ENCODE measurements at places on chromosomes 1 and 21.
A peak's percentile ranks its signal among the peaks of the same experiment; 100 is the strongest.

DNA sequence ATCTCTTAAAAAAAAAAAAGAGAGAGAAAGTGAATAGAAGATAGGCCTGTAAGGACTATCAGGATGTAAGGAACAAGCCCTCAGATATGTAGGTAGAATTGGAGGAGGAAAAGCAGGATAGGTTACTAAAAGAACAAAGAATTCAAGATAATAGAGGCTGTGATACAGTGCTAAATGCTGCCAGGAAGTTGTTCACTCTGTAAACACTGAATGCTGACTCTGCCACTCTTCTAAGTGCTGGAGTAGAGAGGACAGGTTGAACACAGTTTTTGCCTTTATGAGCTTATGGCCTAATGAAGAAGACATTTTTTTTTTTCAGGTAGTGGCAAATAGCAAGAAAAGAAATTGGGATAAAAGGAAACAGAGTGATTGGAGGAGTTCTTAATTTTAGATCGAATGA, 90.6 kb upstream of the ZNF678 start:
- DNase-seq = no peak

- no peak for DNase-seq
These were observed 131.1 kb downstream of the NFIA start for GRCh38 chr1:61213245-61214011.

DNA sequence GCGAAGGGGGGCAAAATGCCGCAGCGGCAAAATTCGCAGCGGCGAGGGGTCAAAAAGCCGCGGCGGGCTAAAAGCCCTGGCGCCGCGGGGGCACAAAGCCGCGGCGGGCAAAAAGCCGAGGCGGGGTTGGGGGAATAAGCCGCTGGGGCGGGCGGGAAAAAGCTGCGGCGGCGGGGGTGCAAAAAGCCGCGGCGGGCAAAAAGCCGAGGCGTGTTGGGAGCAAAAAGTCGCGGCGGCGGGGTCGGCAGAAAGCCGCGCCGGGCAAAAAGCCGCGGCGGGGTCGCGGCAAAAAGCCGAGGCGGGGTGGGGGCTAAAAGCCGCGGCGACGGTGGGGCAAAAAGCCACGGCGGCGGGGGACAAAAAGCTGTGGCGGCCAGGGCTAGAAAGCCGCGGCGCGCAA, 3902.5 kb downstream of the SRGAP2C start:
- no peak for DNase-seq

DNA sequence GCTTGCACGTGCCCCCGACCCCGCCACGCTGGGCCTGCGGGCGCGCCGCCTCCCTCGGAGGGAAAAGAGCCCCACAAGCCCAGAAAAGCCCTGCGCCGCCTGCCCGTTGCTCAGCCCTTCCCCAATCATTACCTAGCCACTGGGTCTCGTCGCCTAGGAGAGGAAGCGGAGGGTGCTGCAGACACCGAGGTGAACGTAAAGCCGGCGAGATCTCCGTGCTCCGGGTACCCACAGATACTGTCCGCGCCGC, at the start of gene ENO1:
Gene ENO1, minus strand, starts transcription at position 239 of the 250 bp plus-strand sequence. CDS start 3,778 bp downstream, outside the sequence.
- DNase-seq = no peak

DNA sequence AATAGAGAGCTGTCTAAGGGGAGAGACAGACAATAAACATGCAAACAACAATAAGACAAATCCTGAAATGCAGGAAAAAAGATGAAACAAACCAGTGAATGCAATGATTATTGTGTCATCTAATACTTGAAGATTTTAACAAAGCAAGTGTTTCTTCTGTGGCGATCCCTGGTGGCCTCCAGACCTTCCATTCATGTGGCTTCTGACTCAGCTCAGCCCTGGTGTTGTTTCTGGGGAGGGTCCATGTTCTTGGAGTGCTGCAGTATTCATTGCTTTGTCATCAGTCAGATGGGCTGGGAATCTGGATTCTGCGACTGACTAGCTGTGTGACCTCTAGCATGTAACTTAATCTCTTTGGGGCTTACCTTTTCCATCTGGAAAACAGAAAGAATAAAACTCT, 1.5 kb upstream of the C2CD4D start:
- DNase-seq = peak; percentile 77

GRCh38 chr21:30227633-30228404, 11.9 kb upstream of the CLDN8 start:
- peak; percentile 95 for DNase-seq

DNA sequence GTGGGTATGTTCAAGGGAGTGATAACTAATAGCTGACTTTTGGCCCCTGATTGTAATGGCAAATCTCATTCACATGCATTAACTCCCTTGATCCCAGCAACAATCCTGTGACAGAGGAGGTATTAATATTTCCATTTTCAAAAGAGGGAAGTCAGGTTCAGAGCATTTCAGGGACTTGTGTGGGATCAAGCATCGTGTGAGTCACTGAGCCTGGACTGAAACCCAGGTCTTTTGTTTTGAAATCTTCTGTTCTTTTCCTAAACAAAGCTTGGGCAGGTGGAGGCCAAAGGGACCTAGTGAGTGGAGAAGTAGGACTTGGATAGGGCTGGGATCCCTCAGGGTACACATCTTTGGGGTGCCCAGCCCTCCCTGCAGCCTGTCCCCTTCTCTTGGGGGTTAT, 37.9 kb downstream of the ETNK2 start:
- no peak for DNase-seq

GRCh38 chr1:201181726-201182125, 8.9 kb upstream of the IGFN1 start:
- DNase-seq = no peak

GRCh38 chr1:11339346-11340232, 66.6 kb downstream of the UBIAD1 start:
- DNase-seq = no peak

GRCh38 chr1:231803353-231803752, 176.8 kb downstream of the DISC1 start:
- no peak for DNase-seq

DNA sequence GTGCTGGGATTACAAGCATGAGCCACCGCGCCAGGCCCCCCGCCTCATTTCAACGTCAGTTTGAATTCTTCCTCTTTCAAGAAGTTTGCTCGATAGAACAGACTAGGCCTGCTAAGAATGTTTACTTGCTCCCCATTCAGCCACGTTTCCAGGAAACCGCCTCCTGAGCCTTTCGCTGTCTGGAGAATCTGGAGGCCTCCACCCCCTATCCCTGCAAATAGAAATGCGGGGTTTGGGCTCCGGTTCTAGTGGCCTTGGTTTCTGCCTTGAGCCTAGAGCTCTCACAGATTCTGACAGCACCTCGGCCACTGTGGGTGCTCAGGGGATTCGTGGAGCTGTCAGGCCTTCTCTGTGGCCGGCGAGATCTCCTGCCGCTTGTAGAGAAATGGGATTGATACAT, 84.3 kb downstream of the UBIAD1 start:
- DNase-seq = no peak

DNA sequence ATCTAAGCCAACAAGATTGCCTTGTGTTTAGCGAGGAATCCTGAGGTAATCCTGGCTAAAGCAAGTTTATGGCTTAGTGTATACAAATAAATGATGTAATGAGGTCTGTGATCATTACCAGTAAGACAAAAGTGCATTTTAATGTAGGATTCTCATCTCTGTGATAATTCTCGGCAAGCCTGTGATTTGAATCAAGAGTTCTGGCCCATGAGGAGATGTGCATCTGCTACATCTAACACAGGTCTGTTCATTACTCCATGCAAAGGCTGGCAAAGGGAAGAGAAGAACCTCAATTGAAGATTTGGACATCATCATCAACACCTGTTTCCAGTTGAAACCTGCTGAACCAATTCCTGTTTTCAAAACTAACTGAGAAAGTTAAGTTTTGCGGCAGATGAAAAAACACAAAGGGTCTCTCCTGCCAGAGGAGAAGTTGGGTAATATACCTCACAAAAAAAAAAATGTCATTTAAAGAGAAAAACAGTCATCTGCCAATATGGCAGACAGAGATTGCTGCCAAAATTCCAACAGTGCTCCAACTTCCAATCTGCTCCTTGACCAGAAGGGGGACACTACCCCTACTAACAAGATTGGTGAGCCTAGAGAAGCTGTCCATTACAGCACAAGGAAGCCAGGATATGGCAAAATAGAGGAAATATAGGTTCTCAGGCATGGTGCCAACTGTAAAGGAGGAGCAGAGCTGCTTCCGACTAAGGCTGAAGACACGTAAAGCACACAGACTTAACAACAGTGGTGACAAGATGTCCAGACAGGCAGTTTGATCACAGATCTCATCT, 453.7 kb downstream of the TTLL7 start:
- DNase-seq = no peak

DNA sequence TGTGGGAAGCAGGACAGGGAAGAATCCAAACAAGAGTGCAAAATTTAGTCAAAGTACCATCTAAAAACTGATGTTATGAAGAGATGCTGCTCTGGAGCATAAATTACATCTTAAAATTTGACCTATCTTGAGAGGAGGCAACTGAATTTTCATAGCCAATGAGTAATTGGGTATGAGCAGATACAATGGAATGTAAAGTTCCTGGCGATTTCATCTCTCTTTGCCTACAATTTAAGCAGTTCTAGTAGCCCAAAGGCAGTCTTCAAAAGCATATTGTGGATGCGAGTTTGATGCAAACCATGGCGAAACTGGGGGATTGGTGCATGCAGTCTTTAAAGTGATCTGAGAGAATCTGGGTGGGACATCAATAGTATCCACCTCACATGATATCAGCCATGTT, 1265.9 kb downstream of the BRINP3 start:
- peak; percentile 46 for DNase-seq

DNA sequence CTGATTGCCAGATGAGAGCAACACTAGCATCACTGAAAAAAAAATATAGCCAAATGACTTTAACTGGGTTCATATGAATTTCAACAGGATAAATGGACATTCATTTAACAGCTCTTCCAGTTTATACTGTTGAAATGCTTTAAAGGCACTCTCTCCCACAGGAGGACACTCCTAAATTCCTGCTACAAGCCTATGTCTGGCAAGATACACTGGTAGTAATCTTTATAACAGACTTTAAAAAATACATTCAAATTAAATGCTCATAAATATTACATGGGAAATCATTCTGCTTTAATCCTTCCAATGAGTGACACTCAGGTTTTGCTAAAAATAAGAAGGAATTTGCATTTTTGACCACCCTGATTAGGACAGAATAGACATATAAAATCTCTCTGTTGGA, 526.7 kb upstream of the ADAMTS5 start:
- no peak for DNase-seq

DNA sequence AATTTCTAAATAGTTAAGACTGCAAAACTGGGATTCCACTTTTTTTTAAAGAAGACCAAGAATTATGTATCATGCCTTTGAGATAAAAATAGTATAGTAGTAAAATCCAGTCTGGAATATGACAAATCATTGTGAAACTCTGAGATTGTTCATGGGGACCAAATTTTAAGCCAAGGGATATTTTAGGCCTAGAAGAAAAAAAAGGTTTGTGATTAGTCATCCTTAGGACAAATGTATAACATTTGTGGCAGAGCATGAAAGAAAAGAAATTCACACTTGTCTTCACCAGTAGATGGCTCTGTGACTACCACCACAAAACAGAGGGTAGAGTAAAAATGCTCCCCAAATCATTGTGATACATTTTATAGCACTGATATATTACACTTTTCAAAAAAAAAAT, 226.1 kb downstream of the KCTD3 start:
- peak; percentile 11 for DNase-seq

DNA sequence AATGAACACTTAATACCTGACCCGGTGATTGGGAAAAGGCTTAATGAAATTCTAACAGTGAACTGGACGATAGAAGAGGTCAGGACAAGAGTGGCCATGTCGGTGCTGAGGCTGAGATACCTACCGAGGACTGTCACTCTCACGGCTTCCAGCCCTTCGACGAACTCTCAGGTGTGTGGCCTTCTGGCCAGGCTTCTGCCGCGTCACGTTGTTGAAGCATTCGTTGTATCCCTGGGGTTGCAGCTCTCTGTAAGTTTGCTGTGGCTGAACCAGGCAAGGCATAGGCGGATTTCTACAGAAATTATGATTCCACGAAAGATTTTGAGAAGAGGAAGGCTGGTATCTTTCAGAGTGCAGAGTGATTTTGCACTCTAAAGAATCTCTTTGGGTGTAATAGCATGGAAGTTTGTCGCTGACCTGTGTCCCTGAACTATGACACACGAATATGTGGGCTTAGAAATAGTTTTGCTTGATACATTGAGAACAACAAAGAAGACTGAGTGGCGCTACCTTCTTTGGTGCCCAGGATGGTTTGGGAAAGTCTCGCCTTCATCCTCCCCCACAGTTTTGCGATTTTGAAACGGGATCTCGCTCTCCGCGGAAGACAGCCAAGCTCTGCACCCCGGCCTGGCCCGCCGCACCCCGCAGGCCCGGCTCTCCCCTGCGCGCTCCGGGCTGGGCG, 403 bp upstream of the EPHX4 start:
- no peak for DNase-seq

DNA sequence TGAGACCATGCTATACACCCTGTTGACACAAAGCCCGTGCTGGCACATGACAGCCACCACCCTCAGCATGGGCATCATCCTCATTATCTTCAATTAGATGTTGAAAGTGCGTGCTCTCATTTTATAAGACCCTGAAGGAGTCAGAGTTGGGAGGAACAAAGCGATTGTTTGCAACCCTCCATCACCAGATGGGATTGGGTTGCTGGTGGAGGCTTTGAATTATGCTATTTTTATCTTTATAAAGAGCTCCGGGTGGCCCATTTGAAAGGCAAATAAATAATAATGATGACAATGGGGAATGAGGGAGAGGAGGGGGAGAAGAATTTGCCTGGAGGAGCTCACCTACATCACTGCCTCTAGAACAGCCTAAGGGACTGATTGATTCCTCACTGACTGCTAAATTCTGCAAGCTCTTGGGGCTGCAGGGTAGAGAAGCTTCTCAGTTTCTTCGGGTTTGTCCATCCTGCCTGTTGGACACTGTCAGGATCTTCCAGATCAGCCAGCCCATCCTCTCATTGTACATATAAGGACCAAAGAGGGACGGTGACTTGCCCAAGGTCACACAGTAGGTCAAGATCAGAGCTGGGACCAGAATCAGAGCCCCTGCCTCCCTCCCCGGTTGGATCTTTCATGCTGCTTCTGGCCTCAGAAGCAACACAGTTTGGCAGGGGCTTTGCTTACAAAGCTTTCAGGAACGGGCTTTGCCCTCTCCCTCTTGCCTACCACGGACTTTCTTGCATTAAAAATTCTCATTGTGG, 130.9 kb upstream of the ZBTB40 start:
- DNase-seq = no peak

Measured in RPMI7951 (cell line).